ENCODE measurements at places on chromosomes 11 and 22.

GRCh38 chr11:12291766-12292165, 85.6 kb upstream of the PARVA start:
- DNase-seq: no peak

DNA sequence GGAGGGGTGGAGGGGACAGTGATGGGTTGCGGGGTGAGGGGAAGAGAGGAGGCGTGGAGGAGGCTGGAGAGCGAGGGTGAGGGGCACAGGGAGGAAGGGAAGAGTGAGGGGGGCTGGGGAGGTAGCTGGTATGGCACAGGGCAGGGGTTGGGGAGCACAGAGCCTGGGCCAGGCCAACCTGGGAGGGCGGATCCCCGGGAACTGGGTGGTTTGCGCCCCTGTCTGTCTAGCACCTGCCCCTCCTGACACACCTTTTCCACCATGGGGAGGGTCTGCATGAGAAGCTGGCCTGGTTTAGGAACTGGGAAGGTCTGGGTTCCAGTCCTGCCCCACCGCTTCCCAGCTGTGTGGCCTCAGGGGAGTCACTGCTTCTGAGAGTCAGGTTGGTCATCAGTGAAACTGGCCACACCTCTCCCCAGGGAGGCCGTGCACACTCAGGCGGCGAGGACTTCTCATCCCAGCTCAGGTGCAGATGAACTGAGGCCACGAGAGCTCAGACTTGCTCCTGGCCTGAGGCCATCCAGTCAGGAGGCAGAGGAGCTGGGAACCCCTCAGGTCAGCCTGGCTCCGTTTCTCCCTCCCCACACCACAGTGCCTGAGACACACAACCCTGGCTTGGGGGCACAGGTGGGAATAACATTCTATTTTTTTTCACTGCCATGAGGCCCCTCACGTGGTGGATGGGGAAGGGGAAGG, 95.6 kb downstream of the PHF21B start:
- no peak for DNase-seq

DNA sequence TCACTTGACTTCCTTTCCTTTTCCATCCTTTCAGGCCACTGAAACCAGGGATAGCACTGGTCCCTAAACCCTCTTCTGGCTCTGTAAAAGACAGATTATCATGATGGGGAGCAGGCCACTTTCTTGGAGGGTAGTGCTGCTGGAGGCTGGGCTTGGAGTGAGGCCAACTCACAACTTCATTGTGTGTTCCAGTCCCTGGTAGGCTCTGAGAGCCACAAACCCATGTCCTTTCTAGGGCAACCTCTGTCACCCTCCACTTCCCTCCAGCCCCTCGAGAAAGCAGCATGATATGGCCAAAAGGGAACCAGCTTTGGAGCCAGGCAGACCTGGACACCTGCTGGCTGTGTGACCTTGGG, 2.3 kb downstream of the TKFC start:
- no peak for DNase-seq

DNA sequence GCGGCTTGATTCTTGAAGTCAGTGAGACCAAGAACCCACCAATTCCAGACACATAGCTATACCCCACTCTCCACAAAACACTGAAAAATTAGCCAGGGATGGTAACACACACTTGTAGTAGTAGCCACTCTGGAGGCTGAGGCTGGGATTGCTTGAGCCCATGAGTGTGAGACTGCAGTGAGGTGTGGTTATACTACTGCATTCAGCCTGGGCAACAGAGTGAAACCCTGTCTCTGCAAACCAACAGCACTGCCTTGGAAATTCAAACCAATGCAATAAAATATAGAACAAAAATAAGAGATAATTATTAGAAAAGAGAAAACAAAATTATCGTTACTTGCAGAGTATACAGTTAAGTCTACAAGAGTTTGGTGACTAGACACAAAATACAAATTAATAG, 20.2 kb upstream of the PRDM10 start:
- DNase-seq: peak; percentile 65

- no peak for DNase-seq
Measured at GRCh38 chr11:60899977-60900376, 6.4 kb downstream of the PRPF19 start.

DNA sequence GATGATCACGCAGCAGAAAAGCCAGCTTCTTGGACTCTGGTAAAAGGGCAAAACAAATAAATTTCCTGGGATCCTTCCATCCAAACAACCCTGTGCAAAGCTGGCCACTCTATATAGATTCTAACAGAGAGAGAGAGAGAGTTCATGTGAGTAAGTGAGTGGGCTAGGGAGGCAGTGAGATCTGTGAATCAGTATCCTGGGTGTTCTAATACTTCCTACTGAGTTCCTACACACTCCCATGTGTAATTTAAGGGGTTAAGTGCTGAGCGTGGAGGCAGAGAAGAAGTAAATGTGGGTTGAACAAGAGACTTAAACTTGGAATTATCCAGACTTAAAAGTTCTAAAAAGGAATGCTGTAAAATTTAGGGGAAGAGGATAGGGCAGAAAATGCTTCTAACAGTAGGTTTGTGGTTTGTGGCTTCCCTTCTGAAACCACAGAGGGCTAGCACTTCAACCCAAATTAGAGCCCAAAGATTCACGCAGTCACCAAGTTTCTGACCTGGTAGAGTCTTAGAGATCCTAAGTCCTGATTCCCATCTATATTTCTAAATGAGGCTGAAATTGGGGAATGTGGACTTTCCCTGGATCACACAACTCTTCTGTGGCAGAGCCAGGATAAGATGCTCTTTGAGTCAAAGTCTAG, 413.9 kb downstream of the TENM4 start:
- DNase-seq: no peak

DNA sequence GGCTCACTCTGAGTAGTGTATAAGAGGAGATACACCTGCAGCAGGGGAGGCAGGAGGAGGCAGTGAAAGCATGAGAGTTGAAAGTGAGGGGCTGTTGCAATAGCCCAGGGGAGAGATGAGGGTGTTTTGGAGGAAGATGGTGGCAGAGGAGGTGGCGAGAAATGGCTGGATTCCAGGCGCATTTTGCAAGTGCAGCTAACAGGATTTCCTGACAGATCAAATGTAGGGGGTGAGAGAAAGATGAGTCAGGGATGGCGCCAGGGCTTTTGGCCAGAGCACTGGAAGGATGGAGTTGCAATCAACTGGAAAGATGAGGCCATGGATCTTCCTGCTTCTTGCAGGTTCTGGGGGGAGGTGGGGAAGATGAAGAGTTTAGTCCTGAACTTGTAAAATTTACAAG, 16.8 kb upstream of the TSPAN18 start:
- no peak for DNase-seq

GRCh38 chr11:92931746-92932422, 37.6 kb upstream of the MTNR1B start:
- no peak for DNase-seq

- DNase-seq: no peak
Measured at GRCh38 chr11:15145615-15146014, 30.9 kb downstream of the INSC start.

DNA sequence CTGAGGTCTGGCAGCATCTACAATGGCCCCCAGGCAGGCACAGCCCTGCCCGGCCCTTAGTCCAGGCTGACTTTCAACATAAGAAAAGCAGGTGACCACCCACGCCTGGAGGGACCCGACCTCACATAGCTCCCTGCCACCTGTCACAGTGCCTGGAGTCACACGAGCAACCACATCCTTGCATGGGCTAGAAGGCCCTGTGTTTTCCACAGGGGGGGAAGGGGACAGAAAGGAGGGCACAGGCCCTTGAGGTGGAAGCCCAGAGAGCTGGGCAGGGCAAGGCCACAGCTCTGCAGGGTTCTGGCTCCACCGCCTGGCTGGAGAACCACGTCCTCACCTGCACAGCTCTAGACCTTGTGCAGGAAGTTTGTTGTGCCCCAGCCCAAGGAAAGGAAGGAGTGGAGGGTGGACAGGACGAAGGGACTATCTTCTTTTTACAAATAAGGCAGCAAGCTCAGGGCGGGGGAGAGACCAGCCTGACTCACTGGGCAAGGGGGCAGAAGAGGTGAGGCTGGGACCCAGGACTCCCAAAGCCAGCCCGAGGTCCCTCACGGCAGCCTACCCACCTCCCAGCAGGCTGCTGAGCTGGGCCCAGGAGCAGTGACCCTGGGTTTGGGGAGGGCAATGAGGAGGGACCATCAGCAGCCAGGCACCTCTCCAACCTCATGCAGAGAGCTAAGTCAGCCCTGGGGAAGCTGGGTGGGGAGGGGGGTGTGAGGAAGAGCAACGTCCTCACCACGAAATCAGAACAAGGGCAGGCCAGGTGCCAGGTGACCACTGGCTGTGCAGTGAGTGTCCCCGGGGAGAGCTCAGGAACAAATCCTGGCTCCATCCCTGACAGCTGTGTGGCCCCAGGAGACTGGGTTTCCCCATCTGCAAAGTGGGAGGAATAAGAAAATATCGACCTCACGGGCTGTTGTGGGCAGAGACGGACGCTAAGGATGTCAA, 4.3 kb downstream of the C1QTNF6 start:
- no peak for DNase-seq

DNA sequence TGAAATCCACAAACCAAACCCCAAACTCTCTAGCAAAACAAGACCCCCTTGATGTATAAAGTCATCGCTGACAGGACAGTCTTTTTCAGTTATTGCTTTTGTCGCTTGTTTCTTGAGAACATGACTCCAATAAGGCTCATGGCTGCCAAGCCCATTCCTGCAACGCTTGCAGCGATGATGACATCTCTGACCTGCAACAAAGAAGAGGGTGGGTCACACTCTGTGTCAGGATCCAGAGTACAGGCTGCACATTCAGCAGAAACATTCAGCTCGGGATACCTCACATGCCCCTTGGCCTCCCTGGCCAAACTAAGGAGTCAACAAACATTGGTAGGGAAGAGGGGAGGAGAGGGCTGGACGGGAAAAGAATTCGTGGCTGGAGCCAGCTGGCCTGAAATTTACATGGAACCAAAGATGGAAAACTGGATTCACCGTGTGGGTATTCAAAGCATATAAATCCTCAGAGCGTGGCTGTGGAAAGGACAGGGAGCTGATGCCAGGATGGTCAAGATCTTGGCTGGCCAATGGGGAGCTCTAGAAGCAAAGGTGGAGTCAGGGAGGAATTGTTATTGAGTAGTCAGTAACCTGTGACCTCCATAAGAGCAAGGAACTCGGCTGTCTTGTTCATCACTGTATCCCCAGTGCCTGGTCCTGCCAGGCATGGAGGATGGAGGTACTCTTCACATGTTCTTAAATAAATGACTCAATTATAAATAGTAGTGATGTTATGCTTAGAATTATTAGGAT, 11.8 kb upstream of the PLAAT2 start:
- DNase-seq: no peak

DNA sequence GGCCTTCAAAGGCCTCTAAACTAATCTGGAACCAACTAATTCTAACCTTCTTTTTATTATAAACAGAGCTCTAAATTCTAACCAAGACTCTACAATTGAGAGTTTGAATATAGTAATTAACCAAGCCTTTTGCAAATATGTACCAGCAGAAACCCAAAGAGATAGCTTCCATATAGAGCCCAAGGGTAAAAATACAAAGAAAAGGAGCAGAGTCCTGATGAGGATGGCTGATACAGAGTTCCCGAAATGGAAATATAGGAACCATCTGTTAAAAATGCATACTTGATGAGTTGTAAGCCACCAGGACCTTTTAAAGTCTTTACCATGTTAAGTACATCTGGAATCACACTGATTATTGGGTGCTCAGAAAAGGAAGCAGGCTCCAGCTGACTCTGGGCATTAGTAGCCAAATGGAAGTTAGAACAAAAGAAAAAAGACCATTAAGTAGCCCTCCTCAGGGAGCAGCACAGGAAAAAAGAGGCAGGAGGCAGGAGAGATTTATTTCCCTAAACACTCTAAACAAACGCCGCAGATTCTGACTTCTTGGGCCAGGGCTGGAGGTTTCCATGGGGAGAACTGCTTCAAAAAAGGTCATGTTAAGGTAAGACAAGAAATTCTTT, 463.1 kb upstream of the FAT3 start:
- DNase-seq: no peak

GRCh38 chr11:62337303-62338181, at the start of gene ASRGL1:
TSS of gene ASRGL1 (plus strand) at chr11:62337448. CDS start at chr11:62337978, 530 bp downstream.
- peak; percentile 56 for DNase-seq

- DNase-seq: no peak
Measured at GRCh38 chr22:44126807-44127206, 53.9 kb upstream of the PARVG start.

DNA sequence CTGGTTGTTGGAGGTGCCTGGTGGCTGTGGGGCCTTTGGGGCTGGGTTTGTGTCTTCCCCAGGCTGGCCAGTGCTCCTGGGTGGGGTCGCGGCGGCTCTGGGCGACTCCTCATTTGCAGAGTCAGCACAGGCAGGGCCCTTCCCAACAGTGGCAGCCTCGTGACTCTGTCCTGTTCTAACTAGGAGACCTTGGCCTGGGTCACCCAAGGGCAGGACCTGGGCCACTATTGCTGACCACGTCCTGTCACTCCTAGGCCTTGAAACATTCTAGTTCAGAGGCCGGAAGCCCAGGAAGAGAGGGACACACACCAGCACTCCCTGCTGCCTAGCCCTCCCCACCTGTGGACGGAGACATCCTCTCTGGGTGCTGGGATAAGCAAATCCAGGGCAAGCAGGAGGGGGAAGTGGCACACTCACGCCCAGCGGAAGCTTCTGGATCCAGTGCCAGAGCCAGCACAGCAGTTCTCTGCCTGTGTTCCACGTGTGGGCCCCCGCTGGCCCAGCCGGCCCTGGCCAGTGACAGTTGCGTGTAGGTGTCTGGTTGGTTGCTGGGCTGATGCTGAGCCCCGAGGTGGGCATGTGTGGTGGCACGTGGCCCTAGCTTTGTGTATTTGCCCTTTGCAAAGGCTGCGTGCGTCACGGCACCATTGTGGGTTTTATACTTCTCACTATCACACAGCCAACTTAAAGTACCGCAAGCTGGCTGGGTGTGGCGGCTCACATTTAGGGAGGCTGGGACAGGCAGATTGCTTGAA, 4.3 kb upstream of the CHID1 start:
- no peak for DNase-seq

GRCh38 chr11:46617972-46618314, 590 bp downstream of the ATG13 start:
- no peak for DNase-seq

DNA sequence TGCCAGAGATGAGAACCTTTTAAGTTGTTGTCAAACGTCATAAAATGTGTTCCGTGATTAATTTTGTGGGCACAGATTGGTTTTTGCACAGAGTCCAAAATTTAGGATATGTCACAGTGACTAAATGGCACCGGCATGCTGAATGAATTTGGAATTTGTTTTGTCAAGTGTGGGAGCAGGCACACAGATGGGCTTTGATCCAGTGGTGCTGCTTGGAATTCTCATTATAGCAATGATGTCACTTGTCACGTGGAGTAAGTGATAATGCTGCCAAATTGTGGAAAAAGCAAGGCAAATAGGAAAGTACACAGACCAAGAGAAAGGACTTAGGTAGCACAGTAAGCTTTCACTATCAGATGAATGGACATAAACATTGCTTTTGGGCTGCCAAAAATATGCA, 8.0 kb upstream of the LIN7C start:
- no peak for DNase-seq

GRCh38 chr22:37207981-37208380, 4.3 kb downstream of the SSTR3 start:
- DNase-seq: no peak

DNA sequence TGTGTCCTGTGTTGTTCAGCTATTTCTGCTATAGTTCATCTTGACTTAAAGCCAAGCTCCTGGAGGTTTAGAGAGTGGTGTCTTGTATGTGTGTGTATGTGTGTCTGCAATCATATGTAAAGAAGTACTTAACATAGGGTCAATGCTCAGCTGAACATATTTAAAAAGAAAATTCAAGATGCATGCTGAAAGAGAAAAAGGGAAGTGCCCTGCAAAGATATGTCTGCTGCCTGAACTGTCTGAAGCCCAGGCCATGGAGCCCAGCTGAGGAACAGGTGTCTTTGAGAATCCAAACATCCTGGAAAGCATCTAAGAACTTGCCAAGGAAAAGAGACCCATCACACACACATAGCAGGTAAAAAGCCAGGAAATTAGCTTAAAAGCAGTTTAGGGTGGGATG, 6.6 kb downstream of the TCN1 start:
- no peak for DNase-seq

- DNase-seq: no peak
Measured at GRCh38 chr22:27385261-27385998, 416.1 kb downstream of the MN1 start.

Data from ACHN (cell line).